Hepatic stellate cell (primary cell): ENCODE measurements at places on chromosomes 1 and 21.
A peak's percentile ranks its signal among the peaks of the same experiment; 100 is the strongest.

DNA sequence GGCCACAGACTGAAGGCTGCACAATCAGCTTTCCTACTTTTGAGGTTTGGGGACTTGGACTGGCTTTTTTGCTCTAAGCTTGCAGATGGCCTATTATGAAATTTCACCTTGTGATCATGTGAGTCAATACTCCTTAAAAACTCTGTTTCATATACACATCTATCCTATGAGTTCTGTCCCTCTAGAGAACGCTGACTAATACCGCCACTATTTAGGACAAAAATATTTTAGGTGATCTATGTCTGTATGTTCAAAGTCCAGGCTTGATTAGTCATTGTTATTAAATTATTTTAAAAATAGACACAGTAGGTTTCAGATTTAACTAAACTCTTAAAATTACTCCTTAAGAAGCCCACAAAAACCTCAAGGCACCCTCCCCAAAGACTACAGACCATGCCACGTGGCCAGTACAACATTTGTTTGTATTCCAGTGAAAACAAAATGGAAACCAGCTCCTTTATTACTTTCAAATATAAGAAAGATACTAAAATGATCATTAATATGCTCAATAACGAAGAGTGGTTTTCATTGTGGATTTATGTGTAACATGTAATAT is 63.1 kb downstream of the TMPRSS15 start:
- DNase-seq = no peak

GRCh38 chr21:36430841-36431240 is 45.6 kb downstream of the CHAF1B start:
- DNase-seq = no peak

- no peak for DNase-seq
These were observed 39.8 kb upstream of the LRP8 start for GRCh38 chr1:53367503-53368313.

GRCh38 chr1:61781151-61781550 is 38.9 kb downstream of the PATJ start:
- no peak for DNase-seq

- peak; percentile 39 for DNase-seq
These were observed 37.1 kb upstream of the DOCK7 start for GRCh38 chr1:62725255-62725654.

DNA sequence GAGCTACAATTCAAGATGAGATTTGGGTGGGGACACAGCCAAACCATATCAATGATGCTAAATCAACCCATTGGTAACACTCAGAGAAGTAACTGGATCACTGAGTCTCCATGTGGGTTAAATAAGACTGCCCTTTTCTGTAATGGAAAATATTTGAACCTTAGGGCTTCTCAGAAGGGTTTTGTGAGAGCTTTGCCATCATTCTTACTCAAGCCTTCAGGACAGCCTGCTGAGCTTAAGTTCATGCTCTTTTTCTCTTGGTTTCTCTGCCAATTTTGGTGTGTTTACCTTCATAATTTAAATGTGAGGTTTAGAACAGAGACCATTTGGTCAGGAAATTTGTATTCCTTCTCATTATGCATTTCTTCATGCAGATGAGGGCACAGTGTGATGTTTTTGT is 74.7 kb downstream of the DISC1 start:
- DNase-seq = no peak

DNA sequence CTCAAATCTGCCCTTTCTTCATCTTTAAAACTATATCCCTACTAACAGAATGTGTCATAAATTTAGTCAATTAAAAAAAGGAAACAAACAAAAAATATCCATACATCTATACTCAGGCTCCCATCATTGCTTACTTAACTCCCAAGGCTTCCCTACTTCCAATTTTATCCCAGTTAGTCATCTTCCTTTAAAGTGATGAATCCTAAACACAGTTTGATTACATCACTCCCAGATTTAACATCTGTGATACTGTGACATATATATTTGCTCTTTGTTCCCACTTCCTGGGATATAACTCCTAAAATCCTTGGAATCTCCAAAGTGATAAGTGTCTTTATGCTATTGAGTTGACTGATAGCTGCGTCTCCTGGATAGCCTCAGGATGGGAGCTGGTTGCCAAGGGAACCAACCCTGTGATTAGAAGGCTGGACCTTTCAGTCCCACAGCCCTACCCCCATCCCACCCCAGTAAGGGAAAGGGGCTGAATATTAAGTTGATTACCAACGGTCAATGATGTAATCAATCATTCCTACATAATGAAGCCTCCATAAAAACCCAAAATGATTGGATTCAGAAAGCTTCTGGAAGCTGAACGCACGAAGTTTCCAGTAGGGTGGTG is 21.6 kb downstream of the GLMN start:
- DNase-seq = peak; percentile 48

GRCh38 chr21:28159396-28159795 is 833.3 kb downstream of the LTN1 start:
- no peak for DNase-seq

GRCh38 chr21:15054606-15055239 is 10.1 kb downstream of the NRIP1 start:
- no peak for DNase-seq

DNA sequence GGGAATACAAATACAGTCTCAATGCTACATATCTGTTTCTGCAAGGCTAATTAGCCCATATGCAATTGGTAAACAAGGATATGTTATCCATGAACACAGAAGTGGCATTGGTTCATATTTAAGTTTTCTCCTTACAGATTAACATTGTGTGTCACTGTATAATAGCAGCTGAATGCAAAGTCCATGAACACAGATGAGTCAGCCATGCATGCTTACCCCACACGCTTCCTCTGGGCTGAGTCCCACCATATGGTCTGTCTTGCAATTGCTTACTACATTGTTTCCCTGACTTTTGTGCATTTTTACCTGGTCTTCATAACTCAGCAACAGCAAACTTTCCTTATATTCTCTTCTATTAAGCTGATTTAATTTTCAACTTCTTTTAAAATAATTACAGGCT is 41.5 kb upstream of the TSNAX start:
- no peak for DNase-seq

DNA sequence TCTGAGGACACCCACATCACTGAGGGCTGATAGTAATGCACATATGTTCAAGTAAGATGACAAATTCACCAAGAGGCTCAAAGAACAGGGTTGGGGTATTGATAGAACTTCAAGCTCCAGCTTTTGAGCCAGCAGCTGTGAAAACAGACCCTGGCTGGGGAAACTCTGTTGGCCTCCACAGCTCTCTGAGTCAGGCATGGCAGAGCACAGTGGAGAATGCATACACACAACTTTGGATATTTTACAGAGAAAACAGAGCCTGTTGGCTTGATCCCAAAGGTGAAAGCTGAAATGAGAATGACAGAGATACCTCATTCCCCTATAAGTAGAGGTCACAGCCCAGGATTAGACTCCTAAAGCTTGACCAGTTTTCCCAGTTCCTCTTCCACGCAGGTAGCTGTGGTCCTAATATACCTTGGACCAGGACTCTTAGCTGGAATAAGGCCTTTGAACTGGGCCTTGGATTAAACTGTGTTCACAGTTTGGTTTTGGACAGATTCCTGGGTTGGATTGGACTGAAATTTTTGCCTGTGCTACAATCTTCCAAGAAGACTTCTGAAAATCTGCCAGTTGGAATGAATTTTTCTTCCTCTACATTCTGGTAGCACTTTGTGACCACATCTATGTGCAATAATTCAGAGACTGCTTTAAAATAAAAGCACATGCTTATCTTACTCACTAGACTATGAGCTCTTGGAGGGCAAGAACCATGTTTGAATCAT is 101.6 kb upstream of the HMGB4 start:
- DNase-seq = no peak

DNA sequence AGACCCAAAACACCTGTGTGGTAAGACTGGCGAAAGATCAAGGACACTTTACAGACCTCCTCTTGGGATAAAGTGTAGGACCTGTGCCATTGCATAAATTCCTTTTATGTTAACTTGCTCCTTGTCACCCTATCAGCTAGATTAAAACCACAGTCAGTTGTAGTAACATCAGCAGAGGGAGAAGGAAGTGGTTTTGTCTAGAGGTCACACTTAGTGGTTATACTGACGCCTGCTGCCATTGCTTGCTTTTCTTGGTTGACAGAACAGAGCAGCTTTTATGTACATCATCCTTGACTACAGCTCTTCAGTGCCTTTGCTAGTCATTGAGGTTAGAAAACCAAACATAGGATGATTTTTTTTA is 101.4 kb downstream of the PBX1 start:
- DNase-seq = no peak

DNA sequence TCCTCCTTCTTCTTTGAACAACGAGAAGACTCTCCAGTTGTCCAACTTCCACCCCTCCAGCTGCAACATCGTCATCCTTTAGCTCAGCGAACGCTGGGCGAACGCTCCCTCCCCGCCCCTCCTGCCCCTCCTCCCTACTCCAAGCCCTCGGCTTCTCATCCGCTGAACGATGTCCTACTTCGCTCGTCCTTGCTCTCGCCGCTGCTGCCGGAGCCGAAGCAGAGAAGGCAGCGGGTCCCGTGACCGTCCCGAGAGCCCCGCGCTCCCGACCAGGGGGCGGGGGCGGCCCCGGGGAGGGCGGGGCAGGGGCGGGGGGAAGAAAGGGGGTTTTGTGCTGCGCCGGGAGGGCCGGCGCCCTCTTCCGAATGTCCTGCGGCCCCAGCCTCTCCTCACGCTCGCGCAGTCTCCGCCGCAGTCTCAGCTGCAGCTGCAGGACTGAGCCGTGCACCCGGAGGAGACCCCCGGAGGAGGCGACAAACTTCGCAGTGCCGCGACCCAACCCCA is at the start of gene BCAN:
Gene BCAN (plus strand): TSS at position 357 of the 504 bp plus-strand sequence. CDS start 3,938 bp downstream, outside the sequence.
- DNase-seq = no peak

- DNase-seq = no peak
These were observed 39.3 kb upstream of the CSF3R start for GRCh38 chr1:36522021-36522420.

DNA sequence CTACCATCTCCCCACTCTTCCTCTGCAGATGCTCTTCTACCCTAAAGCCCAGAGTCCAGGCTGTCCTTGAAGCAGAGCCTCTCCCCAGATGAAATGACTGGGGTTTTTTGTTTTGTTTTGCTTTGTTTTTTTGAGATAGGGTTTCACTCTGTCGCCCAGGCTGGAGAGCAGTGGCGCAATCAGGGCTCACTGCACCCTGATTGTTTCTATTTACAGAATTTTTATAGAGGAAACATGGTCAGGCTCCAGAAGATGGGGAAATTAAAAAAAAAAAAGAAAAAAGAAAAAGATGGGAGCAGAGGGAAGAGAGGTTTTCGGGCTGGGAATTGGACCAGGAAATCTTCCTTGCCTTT is 43.7 kb upstream of the ZNF281 start:
- no peak for DNase-seq

DNA sequence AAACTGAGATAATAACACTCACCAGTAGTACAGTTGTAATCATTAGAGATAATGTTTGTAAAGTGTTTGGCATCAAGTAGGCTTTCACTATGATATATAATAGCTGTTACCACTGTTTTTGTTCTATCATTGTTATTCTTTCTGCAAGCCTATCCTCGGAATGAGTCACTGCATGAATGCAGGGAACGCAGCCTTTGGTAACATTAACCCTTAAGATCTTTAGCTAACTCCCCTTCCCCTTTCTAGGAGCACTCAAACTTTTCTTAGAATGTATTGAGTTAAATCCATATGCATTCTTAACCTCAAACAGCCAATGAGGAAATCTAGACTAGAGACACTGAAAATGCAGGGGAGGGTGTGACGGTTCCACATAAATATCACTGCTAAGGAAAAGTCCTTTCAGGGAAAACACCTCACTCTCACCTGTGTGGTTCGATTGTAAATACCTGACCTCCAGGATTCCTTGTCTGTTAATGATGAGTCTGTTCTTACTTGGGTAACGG is 467.3 kb downstream of the SETD4 start:
- DNase-seq = peak; percentile 25

DNA sequence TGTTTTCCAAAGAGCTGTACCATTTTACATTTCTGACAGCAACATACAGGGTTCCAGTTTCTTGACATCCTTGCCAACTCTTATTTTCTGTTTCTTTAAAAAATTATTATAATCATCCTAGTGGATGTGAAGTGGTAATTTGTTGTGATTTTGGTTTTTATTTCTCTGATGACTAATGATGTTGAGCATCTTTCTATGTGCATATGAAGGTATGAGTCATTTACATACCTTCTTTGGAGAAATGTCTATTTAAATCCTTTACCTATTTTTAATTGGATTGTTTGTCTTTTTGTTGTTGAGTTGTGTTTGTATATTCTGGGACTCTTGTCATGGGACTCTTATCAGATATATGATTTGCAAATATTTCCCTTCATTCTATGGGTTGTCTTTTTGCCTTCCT is 20.8 kb upstream of the MPC2 start:
- no peak for DNase-seq

GRCh38 chr1:1441002-1441888 is 5.8 kb downstream of the VWA1 start:
- peak; percentile 91 for DNase-seq

GRCh38 chr1:35885961-35886558 is 3.1 kb downstream of the AGO1 start:
- DNase-seq = no peak

GRCh38 chr1:244349581-244350001 is 102.1 kb downstream of the ADSS2 start:
- DNase-seq = peak; percentile 46

GRCh38 chr1:92662048-92662447 is 122.9 kb downstream of the EVI5 start:
- DNase-seq = no peak

- DNase-seq = no peak
These were observed 125.6 kb downstream of the URB2 start for GRCh38 chr1:229751610-229752009.

- DNase-seq = no peak
These were observed 104.2 kb upstream of the BARHL2 start for GRCh38 chr1:90821152-90821787.

DNA sequence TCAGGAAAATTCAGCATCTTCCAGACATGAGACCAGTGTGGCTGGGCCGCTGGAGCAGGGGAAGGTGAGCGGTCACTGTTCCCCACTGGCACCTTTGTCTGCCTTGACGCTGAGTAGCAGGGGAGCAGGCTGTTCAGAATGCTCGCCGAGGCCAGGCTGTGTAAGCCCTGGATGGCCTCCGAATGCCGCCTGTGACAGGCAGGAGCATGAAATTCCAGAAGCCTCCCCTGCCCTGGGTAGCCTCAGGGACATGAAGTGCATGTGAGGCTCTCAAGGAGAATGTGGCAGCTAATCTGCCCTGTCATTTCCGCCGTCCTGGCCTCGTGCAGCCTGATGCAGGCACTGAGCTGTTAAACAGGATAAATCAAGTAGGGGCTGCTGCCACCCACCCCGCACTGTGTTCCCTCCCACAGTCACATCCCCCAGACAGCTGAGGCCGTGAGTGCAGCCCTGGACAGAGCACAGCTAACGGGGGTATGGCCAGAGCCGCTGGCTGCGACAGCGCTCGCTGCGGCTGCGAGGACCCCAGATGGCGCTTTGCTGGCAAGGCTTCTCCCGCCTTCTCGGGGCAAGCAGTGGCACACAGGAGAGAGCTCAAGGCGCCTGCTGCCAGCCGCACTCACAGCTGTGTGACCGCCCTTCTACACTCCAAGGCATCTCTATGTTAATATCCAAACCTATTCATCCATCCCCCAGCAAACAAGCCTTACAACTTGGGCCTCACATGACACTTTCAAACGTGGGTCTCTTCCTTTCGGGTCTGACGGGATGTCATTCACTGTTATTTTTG is 105.0 kb upstream of the COL6A1 start:
- no peak for DNase-seq
